ENCODE measurements at places on chromosomes 7 and 10.

DNA sequence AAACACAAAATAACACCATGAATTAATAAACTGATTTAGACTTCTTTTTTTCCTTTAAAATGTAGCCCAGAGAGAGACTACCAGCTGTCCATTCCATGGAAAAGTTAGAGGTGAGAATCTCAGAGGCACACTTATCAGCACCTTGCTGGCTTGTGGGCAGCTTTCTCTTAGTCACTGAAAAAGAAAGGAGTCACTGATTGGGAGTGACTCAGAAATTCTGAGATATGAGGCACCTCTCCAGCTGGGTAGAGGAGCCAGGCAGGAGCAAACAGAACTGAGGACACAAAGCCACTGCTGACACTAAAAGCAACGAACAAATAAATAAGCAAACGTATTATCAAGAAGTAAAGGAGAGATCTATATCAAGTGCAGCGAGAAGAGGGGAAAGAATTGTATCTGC, 310.6 kb downstream of the PARD3 start:
- peak; percentile 74 for DNase-seq

GRCh38 chr7:1412322-1413261, 46.7 kb downstream of the MICALL2 start:
- peak; percentile 75 for DNase-seq

- no peak for DNase-seq
These were observed 32.6 kb downstream of the VSTM4 start for GRCh38 chr10:49082766-49083165.

- DNase-seq: no peak
These were observed 182.3 kb downstream of the NPSR1 start for GRCh38 chr7:34840176-34840785.

DNA sequence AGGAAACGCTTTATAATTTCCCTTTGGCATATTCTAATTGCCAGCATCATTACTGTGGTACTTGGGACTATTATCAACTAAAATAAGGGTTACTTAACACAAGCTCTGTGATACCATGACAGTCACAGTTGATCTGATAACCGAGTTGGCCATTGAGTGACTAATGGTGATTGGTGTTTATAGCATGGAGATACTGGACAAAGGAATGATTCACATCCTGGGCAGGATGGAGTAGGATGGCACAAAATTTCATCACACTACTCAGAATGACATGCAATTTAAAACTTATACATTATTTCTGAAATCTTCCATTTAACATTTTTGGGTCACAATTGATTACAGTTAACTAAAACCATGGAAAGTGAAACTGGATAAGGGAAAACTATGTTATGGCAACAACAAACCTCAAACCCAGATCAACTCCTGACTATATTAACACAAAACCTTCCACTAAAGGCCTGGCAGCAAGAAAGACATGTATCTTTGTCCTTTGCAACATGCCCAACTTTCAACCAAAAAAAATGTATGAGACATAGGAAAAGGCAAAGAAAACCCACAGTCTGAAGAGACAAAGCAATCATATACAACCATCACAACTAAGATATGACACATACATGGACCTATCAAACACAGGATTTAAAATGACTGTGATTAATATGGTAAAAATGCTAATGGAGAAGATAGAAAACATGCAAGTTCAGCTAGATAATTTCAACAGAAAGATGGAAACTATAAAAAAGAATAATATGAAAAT, 208.5 kb upstream of the NRP1 start:
- DNase-seq: peak; percentile 32

DNA sequence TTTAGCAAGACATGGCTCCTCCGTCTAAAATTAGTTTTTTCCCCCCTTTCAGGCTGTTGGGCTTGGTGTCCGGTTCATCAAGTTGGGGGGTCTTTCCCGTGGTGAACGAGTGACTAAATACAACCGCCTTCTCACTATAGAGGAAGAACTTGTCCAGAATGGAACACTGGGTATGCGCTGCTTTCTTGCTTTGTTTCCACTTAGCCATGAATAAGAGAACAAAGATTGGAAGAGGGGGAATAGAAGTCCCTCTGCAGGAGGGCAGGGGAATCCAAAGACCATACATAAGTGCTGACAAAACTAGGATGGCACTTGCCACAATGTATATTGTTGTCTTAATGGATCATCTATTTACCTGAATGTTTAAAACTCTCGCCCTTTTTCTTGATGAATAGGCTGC, 30.5 kb downstream of the ENO4 start:
- no peak for DNase-seq

DNA sequence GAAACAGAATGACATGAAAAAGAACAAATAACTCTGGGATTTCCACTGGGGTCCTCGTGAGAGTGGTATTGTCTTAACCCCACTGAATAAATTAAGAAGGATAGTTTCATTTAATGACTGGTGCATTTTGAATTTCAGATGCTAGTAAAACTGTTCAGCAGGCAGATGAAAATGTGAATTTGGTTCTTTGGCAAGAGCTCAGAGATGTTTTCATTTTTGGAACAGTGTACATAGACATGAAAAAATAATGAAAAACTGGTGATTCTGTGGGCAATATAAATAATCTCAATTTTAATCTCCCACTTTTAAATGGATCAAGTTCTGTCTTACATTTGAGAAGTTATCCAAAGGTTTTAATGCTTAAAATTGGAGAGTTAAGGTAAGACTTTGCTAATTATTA, 84.1 kb downstream of the TRIL start:
- DNase-seq: no peak

- DNase-seq: peak; percentile 4
These were observed 316.9 kb upstream of the PHYHIPL start for GRCh38 chr10:58859526-58859925.

DNA sequence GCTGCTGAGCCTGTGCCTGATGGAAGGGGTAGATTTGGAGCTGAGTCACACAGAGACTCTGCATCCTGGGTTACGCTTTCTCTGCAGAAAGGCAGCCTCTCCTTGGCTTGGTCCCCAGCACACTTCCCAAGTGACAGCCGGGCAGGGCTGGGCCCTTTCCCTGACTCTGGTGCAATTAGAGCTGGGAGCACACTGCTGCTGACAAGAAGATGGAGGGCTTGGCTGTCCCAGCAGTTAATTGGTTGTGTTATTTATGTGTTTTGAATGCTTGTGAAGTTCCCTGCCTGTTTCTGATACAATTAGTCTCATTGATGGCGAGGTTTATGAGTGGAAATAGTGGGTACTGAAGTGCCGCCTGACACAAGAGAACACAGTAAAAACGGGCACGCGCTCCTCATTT, 123.6 kb downstream of the TCERG1L start:
- DNase-seq: no peak

DNA sequence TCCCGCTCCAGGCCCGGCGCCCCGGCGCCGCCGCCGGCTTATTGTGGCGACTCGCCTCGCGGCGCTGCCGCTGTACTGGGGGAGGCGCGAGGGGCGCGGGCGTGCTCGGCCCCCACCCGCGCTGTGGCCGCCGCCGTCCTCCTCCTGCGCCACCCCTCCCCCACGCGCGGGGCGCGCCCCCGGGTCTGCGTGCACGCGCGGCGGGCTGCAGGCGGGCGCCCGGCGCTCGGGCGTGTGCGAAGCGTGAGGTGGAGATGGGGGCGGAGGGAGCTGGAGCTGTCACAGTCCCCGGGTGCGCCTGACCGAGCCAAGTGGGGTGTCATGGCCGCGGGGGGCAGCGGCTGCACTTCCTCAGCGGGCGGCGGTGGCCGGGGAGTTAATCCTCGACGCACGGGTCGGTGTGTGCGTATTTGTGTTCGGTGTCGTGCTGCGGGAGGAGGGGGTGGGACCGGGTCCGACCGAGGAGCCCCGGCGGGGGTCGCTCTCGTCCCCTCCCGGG, 672 bp downstream of the LCOR start:
- DNase-seq: peak; percentile 68

DNA sequence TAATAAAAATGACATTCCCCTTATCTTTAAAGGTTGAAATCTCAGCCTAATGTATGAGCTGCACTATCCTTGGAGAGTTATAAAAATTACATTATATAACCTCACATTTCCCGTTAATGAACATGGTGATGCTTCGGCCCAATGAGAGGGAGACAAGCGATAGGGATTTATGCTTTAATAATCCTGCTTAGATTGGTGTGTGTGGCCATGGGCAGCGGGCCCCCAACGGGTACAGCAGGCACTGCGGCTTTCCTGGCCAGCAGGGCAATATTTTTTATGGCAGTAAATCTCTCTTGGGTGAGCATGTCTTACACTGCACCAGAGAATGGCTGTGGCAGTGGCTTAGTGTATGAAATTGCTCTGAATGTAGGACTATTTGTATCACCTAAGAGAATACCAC, 246.3 kb downstream of the GFRA1 start:
- DNase-seq: no peak

- no peak for DNase-seq
These were observed 30.9 kb upstream of the CREB3L2 start for GRCh38 chr7:138032770-138033169.

DNA sequence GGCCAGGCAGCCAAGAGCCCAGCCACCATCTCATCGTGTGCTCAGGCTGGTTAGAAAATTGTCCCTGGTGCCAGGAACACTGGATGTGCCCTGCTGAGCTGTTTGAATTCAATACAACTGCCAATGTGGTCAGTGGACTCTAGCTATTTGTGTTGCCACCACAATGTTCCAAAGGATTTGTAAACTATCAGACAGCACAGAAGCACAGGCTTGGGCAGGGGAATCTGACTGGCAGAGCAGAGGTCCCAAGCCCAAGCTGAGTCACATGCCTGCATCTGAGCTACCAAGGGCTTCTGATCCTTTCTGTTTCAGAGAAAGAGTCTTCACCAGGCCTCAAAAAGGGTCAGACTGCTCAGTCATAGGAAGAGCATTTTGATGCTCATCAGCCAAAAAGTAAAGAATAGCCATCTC, 232.1 kb upstream of the SEMA3C start:
- peak; percentile 40 for DNase-seq

GRCh38 chr7:38554586-38554985, 76.6 kb downstream of the AMPH start:
- no peak for DNase-seq

GRCh38 chr7:12490940-12491339, 79.6 kb upstream of the SCIN start:
- DNase-seq: no peak

- DNase-seq: no peak
These were observed 94.2 kb upstream of the PRKCQ start for GRCh38 chr10:6674291-6674690.

GRCh38 chr7:1141651-1142050, 18.3 kb downstream of the ZFAND2A start:
- DNase-seq: no peak

All from iris pigment epithelial cell (primary cell).